ENCODE measurements at places on chromosomes 7 and 10.
A peak's percentile ranks its signal among the peaks of the same experiment; 100 is the strongest.

DNA sequence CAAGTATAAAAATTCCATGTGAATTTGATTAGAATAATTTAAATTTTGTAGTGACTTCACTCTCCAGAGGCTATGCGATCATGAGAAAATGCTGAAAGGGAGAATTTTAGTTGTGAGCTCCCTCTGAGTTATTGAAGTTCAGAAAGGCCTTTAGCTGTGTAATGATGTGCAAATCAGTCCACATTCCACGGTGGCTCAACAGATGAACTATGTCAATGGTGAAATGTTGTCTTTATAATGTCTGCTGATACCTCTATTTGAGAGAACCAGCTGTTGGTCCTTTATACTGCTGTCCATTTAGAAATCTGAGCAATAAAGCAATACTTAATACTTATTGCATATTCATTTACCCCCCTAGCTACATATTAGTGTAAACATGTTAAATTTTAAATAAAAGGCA is 7.1 kb upstream of the ITGB8 start:
- no peak for DNase-seq

DNA sequence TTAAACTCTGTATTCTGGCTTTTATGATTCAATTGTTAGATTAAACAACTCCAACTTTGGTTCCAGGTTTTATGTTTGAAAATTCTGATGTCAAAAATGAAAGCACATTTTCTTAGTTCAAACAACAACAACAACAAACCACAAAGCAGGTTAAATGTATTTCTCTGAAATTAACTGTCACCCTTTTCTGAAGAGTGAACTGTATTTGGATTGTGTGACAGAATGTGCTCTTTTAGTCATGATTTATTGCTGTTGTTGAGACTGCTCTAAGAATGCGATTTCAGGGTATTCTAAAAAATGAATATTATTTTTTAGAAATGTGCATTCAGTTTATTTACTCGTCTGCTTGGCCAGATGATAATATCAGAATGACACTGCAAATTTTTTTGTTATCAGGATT is 144.1 kb downstream of the GNAI1 start:
- DNase-seq: no peak

- no peak for DNase-seq
Measured at GRCh38 chr7:91720260-91720937, 160.1 kb downstream of the MTERF1 start.

GRCh38 chr10:115125505-115125904 is 32.3 kb downstream of the ATRNL1 start:
- DNase-seq: no peak

- DNase-seq: no peak
Measured at GRCh38 chr7:134645935-134646334, 718 bp upstream of the BPGM start.

DNA sequence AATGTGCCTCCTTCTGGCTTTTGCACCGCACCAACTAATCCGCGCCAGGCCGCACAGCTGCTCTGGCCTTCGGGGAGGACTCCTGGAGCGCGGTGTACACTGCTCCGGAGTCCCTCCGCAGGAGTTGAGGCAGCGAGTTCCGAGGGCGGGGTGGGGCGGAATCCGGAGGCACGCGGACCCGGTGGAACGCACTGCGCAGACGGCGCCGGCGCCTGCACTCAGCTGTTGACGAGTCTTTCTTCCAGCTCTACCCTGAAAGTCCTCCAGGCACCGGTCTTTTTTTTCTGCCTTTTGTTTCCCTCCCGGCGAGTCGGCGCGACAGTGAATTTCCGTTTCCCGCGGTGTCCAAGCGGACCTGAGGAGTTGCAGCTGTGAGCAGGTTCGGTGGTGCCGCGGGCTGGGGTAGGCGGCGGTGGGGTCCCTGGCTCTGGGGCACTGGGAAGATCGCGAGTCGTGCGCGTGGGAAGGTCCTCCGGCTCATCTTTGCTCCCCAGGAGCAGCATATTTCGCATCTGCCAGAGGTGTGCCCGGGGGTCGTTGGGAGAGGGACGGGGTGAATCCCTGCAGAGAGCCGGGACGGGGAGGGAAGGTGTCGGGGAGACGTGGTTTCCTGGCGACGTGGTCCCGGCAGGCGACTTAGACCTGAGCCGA is 44.1 kb downstream of the SFTPD start:
- peak; percentile 61 for DNase-seq

- DNase-seq: no peak
Measured at GRCh38 chr10:27982875-27983543, 15.9 kb downstream of the ODAD2 start.

GRCh38 chr7:36796850-36797536 is 72.7 kb upstream of the AOAH start:
- DNase-seq: no peak

GRCh38 chr7:141949451-141949850 is 2.7 kb upstream of the CLEC5A start:
- DNase-seq: no peak

GRCh38 chr10:58282615-58283014 is 13.7 kb downstream of the CISD1 start:
- no peak for DNase-seq

GRCh38 chr7:87580636-87581035 is 20.0 kb downstream of the ABCB1 start:
- no peak for DNase-seq

GRCh38 chr7:134448356-134449229 is 10.3 kb downstream of the AKR1B1 start:
- DNase-seq: no peak

DNA sequence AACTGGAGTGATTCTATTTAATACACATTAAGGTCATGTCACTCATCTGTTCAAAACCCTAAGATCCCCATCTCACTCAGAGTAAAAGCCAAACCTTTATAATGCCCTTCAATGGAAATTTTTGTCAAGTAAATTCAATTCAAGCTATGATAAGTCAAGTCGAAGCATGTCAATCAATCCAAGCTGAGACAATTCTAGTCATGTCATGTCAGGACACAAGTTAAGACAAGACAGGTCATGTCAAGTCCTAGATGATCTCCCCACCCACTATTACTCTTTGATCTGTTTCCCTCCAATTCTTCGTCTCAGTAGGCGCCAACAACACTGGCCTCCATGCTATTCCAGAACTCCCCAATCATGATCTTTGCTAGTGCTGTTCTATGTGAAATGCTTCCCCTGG is 141.4 kb downstream of the MAGI2 start:
- DNase-seq: no peak

- DNase-seq: no peak
Measured at GRCh38 chr7:130966246-130967009, 232.4 kb upstream of the KLF14 start.

- no peak for DNase-seq
Measured at GRCh38 chr7:22801912-22802311, 20.7 kb downstream of the TOMM7 start.

- no peak for DNase-seq
Measured at GRCh38 chr7:20545016-20545415, 70.5 kb upstream of the ABCB5 start.

- DNase-seq: no peak
Measured at GRCh38 chr10:130479926-130480325, 343.7 kb downstream of the GLRX3 start.

DNA sequence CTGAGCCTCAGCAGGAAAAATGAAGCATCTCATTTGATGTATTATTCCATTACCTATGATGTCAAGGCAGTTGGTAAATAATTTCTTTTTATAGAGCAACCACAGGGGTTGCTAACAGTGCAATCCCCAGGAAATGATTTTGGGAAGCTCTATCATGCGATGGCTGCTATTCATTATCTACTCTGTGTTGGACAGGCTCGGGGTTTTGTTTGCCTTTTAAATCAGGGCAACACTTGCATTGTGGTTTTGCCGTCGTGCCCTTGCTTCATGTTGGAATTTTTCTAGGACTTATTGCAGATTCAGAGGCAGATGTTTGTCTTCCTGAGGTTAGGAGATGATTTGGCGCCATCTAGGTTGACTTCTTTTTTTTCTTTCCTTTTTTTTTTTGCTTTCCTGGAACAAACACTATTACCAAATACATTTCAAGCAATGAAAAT is 128.4 kb downstream of the BICC1 start:
- peak; percentile 66 for DNase-seq

GRCh38 chr10:97399843-97400545 is 1.1 kb downstream of the RRP12 start:
- DNase-seq: peak; percentile 75

DNA sequence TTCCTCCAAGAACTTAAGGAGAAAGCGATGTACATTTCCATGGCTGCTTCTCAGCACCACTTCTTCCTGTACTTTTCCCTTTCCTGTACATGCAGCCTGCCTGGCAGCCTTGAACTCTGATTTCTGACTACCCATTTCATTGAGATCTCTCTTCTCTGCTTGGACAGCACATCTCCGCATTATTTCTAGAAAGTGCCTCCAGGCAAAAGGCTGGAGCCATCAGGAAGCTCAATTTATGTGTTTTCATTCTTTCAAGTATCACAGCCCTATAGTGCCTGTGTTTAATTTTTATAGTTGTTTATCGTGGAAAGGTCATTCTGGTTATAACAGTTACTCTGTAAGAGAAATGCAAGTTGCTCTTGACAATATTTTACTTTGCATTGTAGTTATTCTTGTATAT is 688.0 kb upstream of the ANKRD30A start:
- DNase-seq: no peak

DNA sequence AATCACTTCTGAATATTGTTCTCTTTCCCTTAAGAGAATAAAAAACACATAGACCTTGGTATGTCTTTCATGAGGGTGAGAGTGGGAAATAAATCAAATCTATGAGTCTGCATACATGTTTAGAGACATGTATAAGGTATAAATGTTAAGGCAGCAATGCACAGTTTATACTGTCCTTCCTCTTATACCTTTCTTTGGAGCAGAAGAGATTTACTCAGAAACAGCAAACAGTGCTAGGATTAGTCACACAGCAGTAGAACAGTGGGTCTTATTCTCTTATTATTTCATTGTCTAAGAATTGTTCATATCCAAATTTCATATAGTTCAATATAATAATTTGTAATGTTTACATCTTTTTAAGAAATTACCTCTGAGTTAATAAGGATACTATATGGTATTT is 126.7 kb upstream of the TMEM196 start:
- DNase-seq: no peak

DNA sequence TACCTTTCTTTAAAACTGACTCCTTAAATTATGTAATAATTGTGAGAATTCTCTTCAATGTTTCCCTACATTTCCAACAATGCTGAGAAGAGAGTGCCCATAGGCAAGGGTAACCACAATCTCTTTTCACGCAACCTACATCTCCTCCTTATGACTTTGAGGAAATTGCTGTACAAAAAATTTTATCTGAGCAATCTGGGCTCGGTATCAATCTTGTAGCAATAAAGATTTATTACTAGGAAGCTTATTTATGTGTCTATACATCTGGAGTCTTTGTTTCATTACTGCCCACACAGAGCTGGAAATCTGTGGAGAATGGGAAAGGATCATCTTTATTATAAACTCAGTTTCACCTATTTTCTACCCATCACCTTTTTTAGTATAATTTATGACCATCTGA is 913.8 kb upstream of the SORCS1 start:
- no peak for DNase-seq

DNA sequence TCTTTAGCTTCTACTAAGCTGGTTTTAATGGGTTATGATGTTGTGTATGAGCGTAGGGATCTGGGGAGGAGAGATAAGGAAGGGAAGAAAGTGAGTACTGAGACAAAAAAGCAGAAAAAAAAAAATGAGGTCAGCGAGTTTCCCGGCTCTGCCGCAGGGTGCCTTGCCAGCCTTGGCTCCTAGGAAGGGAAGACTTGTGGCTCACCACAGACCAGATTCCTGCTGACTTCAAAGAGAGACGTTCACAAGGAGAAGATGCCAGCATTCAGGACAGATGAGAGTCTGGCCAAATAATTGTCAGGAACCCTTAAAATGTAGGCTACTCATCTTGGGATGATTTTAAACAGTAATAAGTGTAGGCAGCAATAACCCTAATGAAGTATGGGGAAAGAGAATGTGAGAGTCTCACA is 11.4 kb upstream of the FAS start:
- DNase-seq: peak; percentile 61

- DNase-seq: no peak
Measured at GRCh38 chr10:71530781-71531180, 134.1 kb downstream of the CDH23 start.

DNA sequence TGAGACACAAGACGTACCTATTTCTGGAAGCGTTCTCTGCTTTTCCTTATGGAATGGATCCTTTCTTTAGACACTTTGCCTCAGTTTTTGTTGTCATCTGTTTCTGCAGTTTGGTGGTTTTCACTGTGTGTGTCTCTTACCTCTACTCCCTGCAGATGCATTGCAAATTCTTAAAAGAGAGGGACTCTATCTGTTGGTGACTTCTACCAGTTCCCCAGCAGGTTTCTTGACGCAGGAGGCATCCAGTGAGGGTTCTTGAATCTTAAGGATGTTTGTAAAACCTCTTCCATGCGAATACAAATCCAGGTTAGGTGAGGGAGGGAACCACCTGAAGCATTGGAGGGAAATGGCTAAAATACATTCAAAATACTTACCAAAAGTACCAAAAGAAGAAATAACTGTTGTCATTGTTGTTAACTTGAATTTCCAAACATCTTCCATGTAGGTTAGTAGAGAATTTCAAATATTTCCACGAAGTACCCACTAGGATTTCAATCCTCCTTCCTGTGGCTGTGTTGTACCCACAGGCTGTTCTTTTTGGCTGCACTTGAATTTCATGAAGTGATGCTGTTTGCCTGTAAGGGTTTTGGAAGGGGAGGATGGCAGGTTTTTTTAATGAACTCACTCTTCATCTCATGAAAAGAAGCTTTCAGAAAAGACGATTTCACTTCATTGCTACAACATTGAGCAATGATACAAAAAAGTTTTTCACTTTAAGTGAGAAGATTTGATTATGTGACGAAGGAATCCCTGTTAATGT is 32.2 kb downstream of the PLXDC2 start:
- DNase-seq: no peak

- no peak for DNase-seq
Measured at GRCh38 chr10:31508234-31508633, 189.2 kb downstream of the ZEB1 start.

Measured in KBM-7 (cell line).